ENCODE measurements at places on chromosomes 6 and 20. TPM values are rescaled to one million over a fixed set of nuclear protein-coding genes. Genes with fewer than 3 reads are reported as not detected.

GCM1 gene
- not detected for total RNA-seq

CHRNA4 gene
- total RNA-seq: not detected

OR2B6 gene
- 0.07 TPM for total RNA-seq

OPRM1 gene
- total RNA-seq: not detected

TXLNB gene
- total RNA-seq: 0.03 TPM

PLA2G7 gene
- not detected for total RNA-seq

PSMB9 gene
- 13.4 TPM for total RNA-seq

PLN gene
- total RNA-seq: 17.5 TPM

PNRC1 gene
- total RNA-seq: 78.1 TPM

CDH26 gene
- 0.59 TPM for total RNA-seq

RIPPLY2 gene
- not detected for total RNA-seq

VSX1 gene
- total RNA-seq: not detected

FAM217A gene
- not detected for total RNA-seq

MDFI gene
- 0.33 TPM for total RNA-seq

C6orf132 gene
- total RNA-seq: 0.66 TPM

CRIP3 gene
- 0.39 TPM for total RNA-seq

RNF39 gene
- total RNA-seq: 0.07 TPM

All from smooth muscle cell of the pulmonary artery (primary cell).